ENCODE measurements at places on chromosomes 6 and 20.

DNA sequence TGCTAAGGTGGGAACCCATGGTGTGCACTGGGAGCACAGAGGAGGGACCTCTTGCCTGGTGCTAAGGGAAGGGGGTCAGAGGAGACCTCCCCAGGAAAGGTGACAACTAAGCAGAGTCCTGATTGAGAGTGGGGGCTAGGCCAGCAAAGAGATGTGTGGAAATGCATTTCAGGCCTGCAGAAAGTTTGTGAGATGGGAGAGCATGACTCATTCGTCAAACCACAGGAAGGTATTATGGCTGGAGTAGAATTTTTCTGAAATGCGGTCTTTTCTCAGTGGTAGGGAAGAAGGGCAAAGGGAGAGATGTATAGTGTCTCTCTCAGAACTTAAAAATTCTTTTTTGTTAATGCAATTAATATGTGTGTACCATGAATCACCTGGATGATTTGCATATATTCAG is 23.6 kb upstream of the EDN1 start:
- no peak for DNase-seq

GRCh38 chr6:138432063-138432356 is 28.0 kb downstream of the HEBP2 start:
- no peak for DNase-seq

GRCh38 chr6:74137911-74138310 is 441.9 kb downstream of the CD109 start:
- no peak for DNase-seq

DNA sequence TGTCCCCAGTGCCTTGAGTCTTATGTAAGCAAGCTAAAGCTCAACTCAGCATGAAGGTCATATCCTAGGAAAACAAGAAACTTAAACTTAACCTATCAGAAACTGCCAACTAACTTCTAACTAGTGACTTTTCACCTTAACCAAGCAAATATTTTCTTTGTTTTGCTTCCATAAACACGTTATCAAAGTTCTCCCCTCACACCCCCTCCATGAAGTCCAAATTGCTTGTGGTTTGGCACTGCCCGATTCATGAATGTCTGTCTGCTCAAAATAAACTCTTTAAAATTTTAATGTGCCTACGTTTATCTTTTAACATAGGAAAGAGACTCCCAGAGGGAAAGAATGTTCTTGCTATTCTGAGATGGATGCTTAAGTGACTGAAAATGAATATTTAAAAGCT is 34.9 kb downstream of the GSTA2 start:
- no peak for DNase-seq

GRCh38 chr20:20373091-20373571 is 5.2 kb downstream of the INSM1 start:
- DNase-seq, result no peak

GRCh38 chr6:90701146-90701781 is 114.4 kb upstream of the MAP3K7 start:
- no peak for DNase-seq

GRCh38 chr6:161673026-161673425 is 399.2 kb upstream of the AGPAT4 start:
- DNase-seq, result no peak

- DNase-seq, result no peak
Observed at GRCh38 chr6:15113587-15113986, 132.3 kb upstream of the JARID2 start.

DNA sequence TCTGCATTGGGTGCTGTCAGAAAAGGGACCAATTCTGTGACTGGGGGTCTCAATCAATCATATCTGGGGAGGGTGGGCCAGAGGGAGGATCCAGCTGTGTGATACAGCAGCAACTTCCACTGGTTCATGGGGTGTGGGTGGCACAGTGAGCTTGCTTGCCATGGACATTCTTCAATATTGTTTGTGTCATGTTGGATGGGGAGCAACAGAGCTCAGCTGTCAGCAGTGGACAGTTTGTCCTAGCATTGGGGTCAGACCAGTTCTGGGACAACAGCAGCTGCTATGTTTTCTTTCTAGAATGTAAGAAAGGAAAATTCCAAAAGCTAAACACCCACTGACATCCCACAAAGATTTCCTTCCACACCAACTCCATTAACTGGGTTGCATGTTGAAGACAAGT is 221.9 kb upstream of the CDH4 start:
- DNase-seq, result no peak

GRCh38 chr20:33777816-33778215 is 33.3 kb upstream of the CHMP4B start:
- DNase-seq, result no peak

Measured in bone marrow (tissue), 2 donors.